CD4-positive, alpha-beta T cell (primary cell): ENCODE measurements at places on chromosomes 12 and 14. TPM values are rescaled to one million over a fixed set of nuclear protein-coding genes. Genes with fewer than 3 reads are reported as not detected.
A peak's percentile ranks its signal among the peaks of the same experiment; 100 is the strongest.

DNA sequence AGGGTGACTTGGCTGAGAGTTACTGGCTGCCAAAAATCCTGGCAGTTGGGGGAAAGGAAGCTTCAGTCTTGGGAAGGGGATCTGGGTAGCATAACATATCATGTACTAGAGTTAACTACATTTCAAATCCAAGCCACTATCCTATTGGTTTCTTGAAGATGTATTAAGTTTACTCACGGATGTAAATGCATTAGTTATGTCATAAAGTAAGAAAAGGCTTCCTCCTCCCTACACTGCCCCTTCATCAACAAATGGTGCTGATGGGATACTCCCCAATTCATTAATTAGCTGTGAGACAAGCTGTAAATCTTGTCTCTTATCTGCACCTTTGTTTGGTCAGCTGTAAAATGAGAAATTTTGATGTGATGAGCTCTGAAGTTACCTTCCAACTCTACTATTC lies 150.1 kb upstream of the SOX5 start:
- no peak for DNase-seq

SYT1 gene
- not detected for total RNA-seq

GRCh38 chr12:123867141-123867540 lies 105.0 kb downstream of the DNAH10 start:
- DNase-seq, result no peak

GRCh38 chr12:122545855-122546254 lies 18.8 kb downstream of the KNTC1 start:
- DNase-seq, result no peak

SMIM41 gene
- not detected for total RNA-seq

SLC5A8 gene
- total RNA-seq, result not detected

MYF6 gene
- not detected for total RNA-seq

DNA sequence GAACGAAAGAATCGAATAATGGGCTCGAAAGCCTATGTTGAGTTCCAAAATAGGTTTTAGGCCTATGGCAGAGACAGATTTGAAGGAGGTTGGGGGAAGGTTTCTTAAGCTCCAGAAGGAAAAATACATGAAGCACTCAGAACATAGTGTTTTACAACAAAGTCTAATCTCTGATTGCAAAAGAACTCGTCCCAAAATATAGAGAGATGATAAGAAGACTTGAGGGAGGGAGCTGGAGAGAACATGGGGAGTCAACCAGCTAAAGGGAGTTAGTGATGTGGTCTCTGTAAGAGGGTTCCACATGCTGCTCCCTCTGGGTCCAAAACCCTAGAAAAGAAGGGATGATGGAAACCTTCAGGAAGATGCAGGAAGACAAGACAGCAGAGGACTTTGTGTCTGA lies 54.8 kb upstream of the DAAM1 start:
- no peak for DNase-seq

DDIT3 gene
- 145 TPM for total RNA-seq

GRCh38 chr12:75334384-75335030 lies at the start of gene GLIPR1L1:
Gene GLIPR1L1 (plus strand): TSS chr12:75334670. CDS start chr12:75334729, 59 bp downstream.
- peak; percentile 80 for DNase-seq
